ENCODE measurements at places on chromosomes 11 and 22.
A peak's percentile ranks its signal among the peaks of the same experiment; 100 is the strongest.

DNA sequence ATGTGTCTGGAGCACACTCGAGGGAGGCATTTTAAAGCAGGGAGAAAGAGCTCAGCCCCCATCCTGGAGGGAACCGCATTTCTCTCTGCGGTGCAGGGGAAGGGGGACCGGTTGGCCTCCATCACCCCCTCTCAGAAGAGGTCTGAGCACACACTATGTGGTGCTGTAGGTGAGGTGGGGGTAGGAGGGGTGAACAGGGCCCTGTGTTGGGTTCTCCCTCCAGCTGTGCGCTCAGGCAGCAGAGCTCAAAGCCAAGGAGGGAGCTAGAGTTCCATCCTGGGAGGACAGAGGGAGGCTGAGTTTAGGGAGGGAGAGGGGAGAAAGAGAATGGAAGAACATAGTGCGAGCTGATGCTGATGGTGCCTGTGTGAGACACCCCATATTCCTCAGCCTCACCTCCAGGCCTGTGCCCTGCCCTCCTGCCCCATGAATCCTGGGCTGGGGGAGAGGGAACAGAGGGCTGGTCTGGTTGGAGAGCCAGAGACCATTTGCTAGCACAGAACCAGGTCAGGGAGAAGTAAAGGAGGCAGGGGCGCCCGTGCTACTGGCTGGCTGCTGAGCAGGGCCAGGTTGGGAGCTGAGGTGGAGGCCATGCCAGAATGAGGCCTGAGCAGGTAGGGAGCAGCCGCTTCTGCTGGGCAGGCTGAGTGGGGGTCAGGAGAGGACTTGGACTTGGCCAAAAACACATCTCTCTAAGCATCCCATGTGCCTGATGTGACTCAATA is 43.7 kb downstream of the ALX4 start:
- no peak for DNase-seq

DNA sequence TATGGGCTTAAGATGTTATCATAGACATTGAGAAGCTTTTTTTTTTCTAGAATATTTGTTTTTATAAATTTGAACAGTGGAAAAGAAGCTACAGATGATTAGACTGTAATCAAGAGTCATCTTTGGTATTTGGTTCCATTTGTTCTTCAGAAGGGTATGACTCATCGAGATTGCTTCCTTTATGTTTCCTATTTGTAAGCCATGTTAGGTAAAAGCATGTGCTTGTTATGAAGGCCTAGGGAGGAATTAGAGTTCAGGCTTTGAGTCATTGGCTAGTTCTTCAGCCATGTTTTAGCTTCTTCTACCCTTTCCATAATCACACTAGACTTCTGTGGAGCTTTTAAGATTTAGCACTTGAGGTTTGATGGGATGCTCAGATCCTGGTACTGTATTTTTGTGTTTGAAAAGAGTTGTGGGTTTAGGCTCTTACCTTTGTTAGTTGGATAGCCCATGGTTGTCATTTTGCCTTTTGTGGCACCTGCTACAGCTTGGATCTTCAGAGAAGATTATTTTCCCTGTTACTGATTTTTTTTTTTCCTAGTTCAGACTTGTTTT is 44.3 kb downstream of the POLD3 start:
- DNase-seq, result no peak

DNA sequence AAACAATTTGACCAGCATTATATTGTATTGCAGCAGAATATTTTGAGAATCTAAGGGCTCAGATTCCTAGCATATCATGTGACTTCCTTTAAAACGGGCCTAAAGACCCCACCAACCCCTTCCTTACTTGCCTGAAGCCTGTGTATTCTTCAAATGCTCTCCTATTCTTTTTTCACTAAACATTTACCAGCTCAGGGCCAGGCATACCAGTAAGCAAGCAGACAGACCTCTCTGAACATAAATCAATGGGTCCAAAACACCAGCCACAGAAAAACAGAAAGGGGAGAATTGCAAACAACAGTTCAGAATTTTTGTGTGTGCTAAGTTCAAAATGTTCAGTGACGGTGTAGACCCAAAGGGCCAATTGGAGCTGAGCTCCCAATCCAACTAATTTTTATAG is 64.8 kb upstream of the TIMP3 start:
- DNase-seq, result no peak

GRCh38 chr22:24744638-24745037 is 29.9 kb downstream of the PIWIL3 start:
- no peak for DNase-seq

- no peak for DNase-seq
Measured at GRCh38 chr11:100753571-100753970, 66.5 kb downstream of the ARHGAP42 start.

DNA sequence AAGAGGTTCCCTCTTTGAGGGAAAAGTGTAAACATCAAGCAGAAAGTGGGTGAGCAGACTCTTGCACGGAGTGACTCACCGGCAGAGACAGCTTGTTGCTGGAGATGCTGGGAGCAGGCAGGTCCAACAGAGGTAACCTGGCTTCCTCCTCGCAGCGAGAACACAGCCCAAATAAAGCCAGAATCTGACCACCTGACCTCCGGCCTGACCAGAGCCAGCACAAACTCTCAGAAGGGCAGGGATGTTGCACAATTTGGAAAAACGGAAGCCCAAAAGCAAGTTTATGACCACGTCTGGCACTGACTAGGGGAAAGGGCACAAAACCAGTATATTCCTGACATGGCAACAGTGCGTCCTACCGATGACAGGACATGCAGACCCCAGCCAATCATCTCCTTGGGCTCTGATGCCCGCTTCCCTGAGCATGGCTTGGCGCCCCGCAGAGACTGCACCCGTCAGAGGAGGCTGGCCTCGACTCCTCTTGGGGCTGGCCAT is 5.4 kb downstream of the SMCO4 start:
- peak; percentile 47 for DNase-seq

- no peak for DNase-seq
Measured at GRCh38 chr11:88631497-88631896, 294.0 kb upstream of the CTSC start.

- no peak for DNase-seq
Measured at GRCh38 chr11:98495601-98496000, 525.1 kb upstream of the CNTN5 start.

DNA sequence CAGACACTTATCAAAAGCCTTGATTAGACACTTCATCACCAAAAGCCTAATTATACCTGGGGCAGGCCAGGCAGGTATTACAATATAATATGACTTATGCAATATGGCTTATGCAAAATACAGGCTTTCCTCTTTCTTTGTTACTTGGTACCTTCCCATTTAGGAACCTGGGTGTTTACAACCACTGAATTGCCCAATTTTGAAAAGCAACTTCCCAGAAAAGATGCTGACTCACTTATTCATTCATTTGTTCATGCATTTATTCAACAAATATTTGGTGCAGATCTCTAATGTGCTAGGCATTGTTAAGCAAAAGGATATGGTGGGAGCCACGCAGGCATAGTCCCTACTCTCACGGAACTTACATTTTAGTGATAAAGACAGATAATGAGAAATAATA is 13.6 kb upstream of the JAML start:
- DNase-seq, result no peak

- DNase-seq, result no peak
Measured at GRCh38 chr11:128388206-128388815, 199.0 kb downstream of the ETS1 start.
